ENCODE measurements at places on chromosomes 3 and 15.

- no peak for DNase-seq
These were observed 45.1 kb downstream of the SEC22A start for GRCh38 chr3:123246866-123247265.

GRCh38 chr3:129665024-129665768, 58.7 kb upstream of the PLXND1 start:
- DNase-seq = no peak

DNA sequence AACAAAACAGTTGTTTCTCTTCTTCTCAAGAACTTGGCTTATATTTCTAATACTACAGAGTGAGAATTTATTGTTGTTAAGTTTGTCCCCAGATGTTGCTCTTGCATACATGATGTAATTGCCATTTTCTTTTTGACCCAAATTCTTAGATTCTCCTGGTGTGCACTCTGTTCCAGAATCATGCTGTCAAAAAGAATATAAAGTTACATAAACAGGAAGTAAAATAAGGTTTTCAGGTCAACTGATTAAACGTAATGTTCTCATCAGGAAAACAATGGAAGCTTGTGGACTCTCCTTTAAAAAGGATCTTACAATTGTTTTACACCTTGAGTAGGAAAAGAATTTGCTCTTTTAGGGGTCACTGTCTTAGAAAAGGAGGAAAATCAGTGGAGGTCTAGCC, 121.8 kb downstream of the ADAM10 start:
- no peak for DNase-seq

DNA sequence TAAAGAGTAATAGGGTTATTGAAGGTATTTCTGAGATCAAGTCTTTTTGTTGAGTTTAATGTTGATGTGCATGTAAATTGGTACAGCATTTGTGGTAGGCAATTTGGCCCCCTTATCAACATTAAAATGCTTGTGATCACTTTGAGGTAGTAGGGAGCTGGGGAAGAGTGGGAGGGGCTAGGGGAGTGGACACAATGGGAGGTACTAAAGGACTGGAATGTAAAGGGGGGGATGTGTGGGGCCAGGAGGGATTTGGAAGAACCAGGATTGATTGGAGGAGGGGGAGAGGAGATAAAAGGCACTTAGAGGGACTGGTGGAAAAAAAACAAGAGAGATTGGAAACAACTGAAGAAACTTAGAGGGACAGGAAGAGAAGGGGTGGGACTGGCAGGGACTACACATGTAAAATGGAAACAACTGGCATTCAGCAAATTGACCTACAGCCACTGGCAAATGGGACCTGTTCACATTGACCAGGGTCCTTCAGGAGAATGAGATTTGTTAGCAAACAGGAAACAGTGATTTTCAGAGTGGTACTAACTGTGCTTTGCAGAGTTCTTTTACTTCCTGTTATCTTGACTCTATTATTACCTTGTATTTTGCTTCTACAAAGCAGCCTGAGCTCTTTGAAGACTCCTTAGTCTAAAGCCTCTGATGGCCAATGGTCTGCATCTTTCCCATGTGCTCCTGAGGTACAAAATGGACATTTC, 47.8 kb upstream of the ZBTB38 start:
- DNase-seq = no peak

DNA sequence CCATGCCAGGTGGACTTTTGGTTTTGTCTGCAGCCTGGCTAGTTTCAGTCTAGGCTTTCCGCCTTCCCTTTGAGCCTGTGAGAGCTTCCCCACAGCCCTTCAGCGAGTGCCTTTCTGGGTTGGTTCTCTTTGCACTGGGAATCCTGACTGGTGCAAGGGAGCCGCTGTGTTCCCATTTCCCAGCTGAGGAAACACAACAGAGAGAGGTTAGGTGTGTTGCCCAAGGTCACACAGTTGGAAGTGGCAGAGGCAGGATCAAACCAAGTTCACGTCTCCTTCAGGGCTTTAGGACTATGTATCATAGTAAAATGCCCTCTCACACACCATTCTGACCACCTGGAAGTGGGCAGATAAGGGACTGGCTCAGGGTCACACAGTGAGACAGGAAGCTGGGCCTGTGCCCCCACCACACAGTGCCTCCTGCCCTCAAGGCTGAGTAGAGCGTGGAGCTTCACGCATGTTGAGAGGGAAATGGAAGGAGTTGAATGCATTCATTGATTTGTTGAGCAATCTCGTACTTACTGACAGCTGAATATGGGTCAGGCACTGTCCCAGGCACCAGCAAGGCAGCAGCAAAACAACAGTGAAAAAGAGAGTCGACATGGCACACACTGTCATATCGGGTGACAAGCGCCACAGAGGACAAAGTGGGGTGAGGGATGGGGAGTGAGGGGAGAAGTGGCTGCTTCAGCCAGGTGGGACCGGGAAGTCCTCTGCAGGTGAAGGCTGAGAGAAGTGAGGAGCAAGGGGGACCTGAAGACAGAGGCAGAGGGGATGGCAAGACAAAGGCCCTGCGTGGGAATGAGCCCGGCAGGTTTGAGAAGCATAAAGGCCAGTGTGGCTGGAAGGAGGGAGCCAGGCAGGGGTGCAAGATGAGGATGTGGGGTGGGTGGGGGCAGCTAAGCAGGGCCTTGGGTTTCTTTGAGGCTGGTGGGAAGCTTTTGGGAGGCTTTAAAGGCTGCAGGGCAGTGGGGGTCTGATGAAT, 12.3 kb upstream of the ANPEP start:
- DNase-seq = no peak

- DNase-seq = no peak
These were observed 112.4 kb upstream of the SPATA16 start for GRCh38 chr3:173253471-173253870.

DNA sequence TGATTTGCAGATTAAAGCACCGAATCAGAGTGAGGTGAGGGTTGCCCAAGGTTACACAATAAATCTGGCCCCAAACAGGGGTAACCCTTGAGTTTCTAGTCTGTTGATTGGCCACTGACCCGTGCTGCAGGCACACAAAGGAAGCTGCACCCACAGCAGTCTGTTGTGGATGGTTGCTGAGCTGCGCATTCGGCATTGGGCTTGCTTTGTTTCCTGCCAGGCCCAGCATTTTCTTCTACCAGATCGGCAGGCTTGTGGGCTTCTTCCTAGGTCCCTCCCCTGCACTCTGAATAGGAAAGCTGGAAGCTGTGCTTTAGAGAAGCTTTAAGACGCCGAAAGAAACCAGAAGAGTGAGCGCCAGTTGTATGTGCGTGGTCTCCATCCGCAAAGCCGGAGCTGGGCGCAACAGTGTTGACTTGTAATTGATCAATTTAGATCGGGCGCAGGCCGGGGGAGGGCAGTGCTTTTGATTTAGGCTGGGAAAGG, 12.1 kb downstream of the B3GNT5 start:
- no peak for DNase-seq

DNA sequence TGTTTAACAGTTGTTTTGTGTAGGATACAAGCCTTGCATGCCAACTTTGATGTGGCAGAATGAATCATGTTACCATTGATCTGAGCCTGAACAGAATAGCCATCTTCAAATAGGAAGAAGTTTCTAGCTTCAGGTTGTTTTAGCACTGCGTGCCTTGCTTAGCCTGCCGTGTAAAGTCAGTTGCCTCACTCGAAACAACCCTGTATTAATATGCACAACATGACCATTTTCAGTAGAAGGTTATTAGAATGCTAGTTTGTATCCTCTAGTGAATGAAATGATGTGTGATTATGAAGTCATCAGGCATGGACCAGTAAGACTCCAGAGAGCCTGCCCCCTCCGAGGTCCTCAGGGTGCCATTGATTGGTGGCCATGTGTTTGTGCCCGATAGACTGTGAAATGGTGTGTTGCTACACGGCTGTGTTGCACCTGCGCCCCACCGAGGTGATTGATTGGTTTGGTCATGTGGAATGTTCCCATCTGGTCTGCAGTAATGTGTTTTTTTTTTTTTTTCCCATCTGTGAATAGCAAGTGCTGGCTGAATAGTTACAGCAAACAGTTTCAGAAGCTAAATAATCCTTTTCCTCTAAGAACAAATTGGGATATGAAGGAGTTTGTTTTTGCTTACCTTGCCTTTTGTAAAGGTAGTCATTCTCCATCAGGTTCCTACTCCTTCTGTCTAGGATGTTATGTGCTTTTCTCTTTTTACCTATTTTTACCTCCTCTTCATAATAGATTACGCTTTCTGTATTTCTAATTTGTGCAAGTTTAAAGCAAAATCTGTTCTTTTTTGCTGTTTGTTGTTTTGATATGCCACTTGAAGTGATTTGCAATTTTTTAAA, 214.9 kb downstream of the TCF12 start:
- no peak for DNase-seq

- DNase-seq = no peak
These were observed 38.4 kb upstream of the GALNT15 start for GRCh38 chr3:16136055-16136454.

- no peak for DNase-seq
These were observed 147.2 kb downstream of the FOXP1 start for GRCh38 chr3:71436337-71436736.

DNA sequence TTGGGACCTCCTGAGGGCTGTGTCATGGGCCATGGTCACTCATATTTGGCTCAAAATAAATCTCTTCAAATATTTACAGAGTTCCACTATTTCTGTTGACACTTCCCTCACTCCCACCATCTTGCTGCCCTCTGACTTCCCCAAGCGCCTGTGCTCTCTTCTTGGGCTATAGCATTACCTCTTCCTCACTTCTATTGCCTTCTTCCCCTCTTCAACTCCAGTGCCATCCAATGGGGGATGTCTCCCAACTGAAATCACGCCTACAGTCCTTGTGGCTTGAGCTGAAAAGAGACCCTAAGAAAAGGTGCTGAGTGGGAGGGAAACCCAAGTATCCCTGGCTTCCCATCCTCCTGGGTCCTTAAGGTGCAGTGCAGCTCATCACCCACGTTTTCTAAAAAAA, 21.8 kb downstream of the UMPS start:
- no peak for DNase-seq

- no peak for DNase-seq
These were observed 28.1 kb upstream of the VEPH1 start for GRCh38 chr3:157531301-157531660.

GRCh38 chr3:135197246-135197645, 402.2 kb downstream of the EPHB1 start:
- no peak for DNase-seq

GRCh38 chr3:30847592-30847991, 46.9 kb downstream of the GADL1 start:
- no peak for DNase-seq

DNA sequence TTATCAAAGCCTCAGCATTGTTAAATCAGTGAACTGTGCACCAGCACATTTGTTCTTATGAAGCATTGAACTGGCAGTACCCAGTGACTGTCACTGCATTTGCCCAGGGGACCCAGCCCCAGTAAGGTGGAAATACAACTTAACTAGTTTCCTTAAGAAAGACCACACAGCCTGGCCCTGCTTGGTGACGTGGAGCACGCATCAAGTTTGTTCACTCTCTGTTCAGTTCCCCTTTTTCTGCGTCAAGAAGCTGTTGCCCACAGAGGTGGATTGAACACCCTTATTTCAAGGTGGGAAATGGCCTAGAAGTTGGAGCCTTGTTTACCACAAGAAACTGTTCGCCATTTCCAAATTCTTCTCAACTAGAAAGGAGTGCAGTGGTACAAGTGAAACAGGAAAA, 69.9 kb upstream of the AGBL1 start:
- DNase-seq = no peak

DNA sequence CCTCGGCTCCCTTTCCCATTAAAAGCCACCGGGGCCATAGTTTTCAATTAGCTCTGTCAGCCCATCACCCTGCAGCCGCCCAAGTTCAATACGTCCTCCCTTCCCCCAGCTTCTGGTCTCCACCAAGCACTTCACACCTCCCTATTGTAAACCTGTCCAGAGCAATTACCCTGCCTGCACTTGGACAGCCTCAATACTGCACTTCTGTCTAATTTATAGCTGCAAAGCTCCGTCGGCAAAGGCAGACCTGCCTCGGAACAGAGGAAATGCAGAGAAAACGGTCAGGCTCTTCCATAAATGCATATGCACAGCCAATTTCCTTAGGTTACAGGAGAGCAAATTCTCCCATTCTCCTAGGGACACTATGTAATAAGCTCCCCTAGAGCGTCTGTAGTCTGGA, 21.9 kb downstream of the LRIG1 start:
- DNase-seq = no peak

- no peak for DNase-seq
These were observed 49.2 kb upstream of the CCR2 start for GRCh38 chr3:46304739-46305138.

GRCh38 chr3:18679238-18679637, 254.1 kb upstream of the SATB1 start:
- DNase-seq = no peak

DNA sequence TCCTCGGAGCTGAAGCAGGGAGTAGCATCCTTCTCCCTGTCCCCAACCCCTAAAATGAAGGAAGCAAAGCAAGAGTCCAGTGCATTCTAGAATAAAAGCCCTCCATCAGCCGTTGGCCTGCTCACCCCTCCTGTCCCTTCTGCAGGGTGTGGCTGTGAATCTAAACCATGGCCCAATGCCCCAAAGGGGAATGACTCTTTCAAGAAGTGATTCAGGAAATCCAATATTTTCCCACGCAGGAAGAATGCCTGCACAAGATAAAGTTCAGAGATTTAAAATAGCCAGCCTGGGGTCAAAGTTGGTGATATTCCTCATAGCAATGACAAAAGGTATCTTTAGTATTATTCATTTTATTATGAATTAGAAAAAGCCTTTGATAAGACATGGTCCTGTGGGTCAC, 38.5 kb downstream of the SLCO2A1 start:
- DNase-seq = no peak

- DNase-seq = no peak
These were observed 61.4 kb upstream of the CD47 start for GRCh38 chr3:108152274-108152673.

GRCh38 chr3:59726279-59726678, 676.5 kb upstream of the CFAP20DC start:
- DNase-seq = no peak

DNA sequence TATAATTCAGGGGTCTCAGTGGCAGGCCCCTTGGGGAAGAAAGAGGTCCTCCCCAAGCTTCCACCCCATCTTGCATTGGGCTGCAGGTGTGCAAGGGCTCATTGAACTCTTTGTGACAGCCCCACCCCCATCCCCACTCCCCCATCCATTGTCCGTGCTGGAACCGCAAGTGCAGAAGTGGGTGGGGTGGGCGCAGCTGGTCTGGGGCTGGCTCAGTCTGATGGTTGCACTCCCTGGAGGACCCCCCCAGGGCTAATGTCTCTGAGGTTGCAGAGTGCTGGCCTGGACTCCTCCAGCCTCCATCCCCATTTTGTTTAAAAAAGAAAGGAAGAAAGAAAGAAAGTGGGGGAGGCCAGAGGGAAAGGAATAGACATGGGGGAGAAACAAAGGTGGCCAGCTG, 42.3 kb upstream of the ARL8B start:
- DNase-seq = no peak

DNA sequence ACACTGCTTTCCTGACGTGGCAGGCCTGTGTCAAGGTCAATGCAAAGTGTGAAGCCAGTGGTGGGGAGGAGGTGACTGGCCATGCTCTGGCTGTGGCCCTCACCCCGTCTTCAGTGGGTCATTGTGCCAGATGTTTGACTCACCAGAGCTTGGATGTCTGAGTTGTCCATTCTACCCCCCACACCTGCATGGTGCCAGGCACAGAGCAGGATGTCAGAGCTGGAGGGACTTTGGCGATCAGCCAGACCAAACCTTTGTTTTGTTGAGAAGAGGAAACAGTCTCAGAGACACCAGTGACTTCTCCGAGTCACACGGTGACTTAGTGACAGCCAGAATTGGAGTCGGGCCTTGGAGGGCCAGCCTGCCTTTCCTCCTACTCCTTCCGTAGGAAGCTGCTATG, 49.5 kb downstream of the SMAD6 start:
- no peak for DNase-seq

Data from stimulated activated CD8-positive, alpha-beta memory T cell treated with anti-CD3 and anti-CD28 coated beads, Interleukin-2, amount 100 ng/mL, for 1 hour (primary cell).